ENCODE measurements at places on chromosomes 6 and 20.

- no peak for DNase-seq
Observed at GRCh38 chr20:40168981-40169620, 519.9 kb downstream of the MAFB start.

DNA sequence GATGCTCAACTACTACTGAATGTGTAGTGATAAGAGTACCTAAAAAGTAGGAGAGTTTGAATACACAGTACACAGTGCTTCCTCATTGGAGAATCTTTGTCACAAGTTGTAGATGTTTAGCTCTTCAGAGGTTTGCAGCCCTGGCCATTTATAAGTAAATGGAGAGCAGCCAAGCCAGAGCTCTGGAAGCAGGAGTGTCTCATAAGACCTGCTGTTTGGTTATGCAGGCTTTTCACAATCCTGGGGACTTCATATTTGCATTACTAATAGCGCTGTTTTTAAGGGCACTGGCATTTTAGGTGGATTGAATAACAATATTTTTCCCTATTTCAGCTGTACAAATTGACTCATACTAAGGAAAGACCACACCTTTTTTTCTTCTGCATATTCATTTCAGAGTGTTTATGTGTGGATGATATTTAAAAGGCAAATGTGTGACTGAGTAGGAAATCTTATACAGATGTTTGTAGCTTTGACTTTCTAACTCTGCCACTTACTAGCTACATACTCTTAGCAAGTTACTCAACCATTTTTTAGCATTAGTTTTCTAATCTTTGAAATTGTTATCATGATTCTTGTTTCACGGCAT lies 730.5 kb upstream of the MAP3K7 start:
- DNase-seq = no peak

DNA sequence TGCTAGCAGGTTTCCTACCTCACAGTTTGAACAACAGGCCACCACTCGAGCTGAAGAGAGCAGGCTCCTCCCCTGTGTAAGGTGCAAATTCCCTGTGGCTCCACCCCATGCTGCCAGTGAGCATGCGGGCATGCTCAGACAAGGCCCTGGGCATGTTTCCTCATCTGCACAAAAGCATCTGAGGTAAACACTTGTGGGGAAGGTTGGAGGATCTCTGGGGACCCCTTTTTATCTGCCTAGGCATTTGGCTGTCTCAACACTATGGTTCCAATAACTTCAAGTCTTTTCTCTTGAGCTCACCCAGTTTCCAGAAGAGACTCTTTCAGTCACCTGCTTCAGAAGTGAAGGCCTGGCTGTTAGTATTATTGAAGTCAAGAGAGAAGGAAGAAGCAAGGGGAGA lies 9.4 kb downstream of the C6orf58 start:
- DNase-seq = no peak

GRCh38 chr6:107536180-107536961 lies 46.5 kb downstream of the SOBP start:
- no peak for DNase-seq

GRCh38 chr6:83258517-83258916 lies 65.4 kb downstream of the RWDD2A start:
- no peak for DNase-seq

GRCh38 chr6:167475947-167476346 lies 151.1 kb downstream of the TTLL2 start:
- no peak for DNase-seq

DNA sequence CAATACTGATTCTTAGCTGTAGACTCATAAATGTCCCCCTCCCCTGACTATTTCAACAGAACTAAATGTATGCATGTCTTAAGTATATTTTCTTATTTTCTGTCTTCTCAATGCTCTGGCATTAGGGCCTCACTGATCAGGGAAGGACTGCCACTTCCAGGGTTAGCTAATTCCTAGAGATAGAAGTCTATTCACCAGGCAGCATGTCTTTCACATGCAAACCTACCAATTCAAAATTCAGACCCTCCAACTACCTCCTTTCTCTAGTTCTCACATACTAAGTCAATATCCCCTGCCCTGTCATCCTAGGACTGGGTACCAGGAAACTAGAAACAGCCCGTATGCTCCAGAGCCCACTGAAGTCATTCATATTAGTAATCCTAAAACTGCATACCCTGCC lies 132.3 kb downstream of the RALGAPA2 start:
- no peak for DNase-seq

GRCh38 chr6:27518881-27519795 lies 46.2 kb upstream of the ZNF184 start:
- DNase-seq = peak; percentile 96

GRCh38 chr6:148616841-148617240 lies 130.0 kb upstream of the UST start:
- DNase-seq = no peak

DNA sequence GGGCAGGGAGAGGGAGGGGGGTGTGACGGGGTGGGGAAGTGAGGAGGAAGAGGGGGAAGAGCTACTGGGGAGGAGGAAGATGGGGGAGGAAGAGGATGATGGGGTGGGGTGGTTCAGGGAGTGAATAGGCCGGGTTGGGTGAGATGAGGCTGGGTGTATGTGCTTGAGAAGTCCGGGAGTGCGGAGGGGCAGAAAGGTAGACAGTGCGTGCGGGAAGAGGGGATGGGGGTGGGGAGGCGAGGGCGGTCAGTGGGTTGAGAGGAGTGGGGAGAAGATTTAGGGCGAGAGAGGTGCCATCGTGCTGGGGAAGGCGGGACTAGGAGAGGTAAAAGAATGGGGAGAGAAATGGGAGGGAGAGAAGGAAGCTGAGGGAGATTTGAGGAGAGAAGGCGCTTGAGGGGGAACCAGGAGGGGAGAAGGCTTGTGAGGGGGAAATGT lies 30.9 kb upstream of the NOTCH4 start:
- DNase-seq = no peak

- DNase-seq = no peak
Observed at GRCh38 chr6:109411034-109411433, 28.8 kb upstream of the CD164 start.

DNA sequence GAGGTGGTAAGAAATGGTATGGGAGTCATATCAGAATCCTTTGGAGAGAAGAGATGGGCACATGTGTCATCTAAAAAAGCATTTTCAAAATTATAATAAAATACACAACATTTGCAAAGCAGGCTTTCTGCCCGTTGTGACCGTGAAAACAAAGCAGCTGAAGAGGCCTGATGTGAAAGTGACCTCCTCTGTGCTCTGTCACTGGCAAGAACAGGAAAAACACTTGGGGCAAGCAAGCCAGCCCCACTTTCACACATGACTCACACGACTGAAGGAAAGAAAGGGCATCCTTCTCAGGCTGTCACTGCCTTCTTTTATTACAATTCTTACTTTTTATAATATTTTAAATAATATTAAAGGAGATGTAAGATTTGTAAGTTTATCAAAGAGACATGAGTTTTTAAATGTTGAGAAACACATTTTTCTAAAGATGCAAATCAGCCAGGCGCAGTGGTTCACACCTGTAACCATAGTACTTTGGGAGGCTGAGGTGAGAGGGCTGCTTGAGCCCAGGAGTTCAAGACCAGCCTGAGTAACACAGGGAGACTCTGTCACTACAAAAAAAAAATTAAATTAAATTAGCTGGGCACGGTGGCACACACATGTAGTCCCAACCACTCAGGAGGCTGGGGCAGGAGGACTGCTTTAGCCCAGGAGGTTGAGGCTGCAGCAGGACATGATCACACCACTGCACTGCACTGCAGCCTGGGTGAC lies 143.7 kb downstream of the BTBD9 start:
- DNase-seq = no peak

GRCh38 chr6:144559865-144560593 lies 274.9 kb downstream of the UTRN start:
- no peak for DNase-seq

GRCh38 chr6:170091639-170092579 lies 199.0 kb downstream of the DLL1 start:
- DNase-seq = no peak

DNA sequence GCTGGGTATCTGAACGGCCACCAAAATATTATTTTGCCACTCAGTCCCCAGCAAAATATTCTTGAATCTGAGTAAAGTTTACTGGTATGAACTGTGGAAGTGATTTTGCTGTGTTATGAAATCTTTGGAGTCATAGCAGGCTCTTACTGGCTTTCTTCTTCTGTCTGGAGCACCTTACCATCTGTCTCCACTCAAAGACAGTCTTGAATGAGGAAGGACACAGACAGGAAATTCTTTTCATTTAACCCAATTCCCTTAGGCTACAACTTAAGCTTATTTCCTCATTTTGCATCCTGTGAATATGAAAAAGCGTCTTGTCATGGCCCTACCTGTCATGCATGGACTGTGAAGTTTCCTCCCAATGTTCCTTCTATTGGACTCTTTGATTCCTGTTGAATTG lies 24.7 kb downstream of the FNDC1 start:
- no peak for DNase-seq

- no peak for DNase-seq
Observed at GRCh38 chr20:17992847-17993513, 24.2 kb downstream of the MGME1 start.

GRCh38 chr6:149094156-149094555 lies 223.4 kb upstream of the TAB2 start:
- DNase-seq = peak; percentile 20

GRCh38 chr20:17822039-17822438 lies 122.3 kb downstream of the BANF2 start:
- DNase-seq = no peak

DNA sequence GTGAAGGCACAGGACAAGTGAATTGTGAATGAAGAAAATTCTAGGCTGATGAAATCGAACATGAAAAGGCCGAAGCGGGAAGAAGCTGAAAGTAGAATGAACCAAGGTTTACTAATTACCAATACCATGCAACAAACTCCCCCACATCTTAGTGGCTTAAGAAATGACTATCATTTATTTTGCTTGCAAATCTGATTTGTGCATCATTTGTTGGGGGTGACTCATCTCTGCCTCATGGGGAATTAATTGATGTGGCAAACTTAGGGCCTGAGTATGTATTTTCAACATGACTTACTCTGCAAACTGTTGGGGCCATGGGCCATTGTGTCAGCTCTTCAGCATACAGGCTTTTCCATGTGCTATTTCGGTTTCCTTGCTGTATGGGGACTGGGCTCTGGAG lies 26.8 kb downstream of the PPP1R14C start:
- DNase-seq = peak; percentile 60

DNA sequence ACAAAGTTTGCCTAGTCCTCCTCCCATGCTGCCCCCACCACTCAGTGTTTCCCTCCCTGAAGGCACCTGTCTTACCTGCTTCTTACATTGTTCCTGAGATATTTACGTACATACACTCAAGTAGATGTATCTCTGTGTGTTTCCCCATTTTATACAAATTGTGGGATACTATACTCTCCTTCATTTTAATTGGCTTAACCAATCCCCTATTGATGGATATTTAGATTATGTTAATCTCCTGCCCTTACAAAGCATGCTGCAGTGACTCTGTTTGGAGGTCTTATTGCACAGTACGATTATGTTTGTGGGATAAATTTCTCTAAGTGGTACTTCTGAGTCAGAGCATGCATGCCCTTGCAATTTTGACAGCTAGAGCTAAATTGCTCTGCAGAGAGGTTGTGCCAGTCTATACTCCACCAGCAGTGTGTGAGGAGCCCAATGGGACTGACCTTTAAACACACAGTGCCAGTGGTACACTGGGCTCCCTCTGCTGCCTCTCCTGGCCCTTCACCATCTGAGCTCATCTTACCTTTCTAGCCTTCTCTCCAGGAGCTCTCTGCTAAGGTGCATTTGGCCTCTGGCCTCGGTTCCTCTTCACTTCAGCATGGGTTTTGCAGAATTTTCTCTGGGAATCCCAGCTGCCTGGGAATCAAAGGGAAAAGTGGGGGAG lies 57.4 kb downstream of the LYRM2 start:
- no peak for DNase-seq

GRCh38 chr20:50193836-50194421 lies 3.3 kb downstream of the CEBPB start:
- no peak for DNase-seq

GRCh38 chr6:32689531-32690501 lies 23.4 kb upstream of the HLA-DQB1 start:
- DNase-seq = peak; percentile 41

DNA sequence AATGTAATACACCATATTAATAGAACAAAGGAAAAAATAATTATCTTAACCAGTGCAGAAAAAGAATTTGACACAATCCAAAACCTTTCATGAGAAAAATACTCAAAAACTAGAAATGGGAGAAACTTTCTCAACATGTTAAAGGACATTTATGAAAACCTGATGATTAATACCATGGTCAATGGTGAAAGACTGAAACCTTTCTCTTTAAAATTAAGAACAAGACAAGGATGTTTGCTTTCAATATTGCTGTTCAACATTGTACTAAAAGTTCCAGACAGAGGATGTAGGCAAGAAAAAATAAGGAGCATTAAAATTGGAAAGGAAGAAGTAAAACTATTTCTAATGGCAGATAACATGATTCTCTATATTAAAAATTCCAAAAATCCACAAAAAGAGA lies 981.3 kb upstream of the FLRT3 start:
- peak; percentile 4 for DNase-seq

DNA sequence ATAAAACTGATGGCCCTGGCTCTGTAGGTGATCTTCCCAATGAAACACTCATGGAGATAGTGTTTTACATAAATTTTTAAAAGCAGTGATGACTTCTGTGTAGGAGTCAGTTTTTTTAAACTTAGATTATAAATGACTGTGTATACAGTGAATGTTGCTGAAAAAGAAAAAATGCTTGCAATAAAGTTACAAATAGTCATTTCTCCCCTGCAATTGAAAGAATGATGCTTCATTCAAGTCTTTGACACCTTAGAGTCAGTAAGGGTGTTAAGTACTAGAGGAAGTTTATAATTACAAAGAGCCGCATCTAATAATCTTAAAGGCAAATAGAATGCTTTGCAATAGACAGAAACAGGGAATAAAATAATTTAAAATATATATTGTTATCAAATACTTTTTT lies 27.6 kb downstream of the ZNF292 start:
- no peak for DNase-seq

- no peak for DNase-seq
Observed at GRCh38 chr6:88785478-88785877, 177.9 kb downstream of the RNGTT start.

GRCh38 chr6:93721386-93722048 lies 302.2 kb upstream of the EPHA7 start:
- DNase-seq = no peak

Data from inflammatory macrophage treated with lipopolysaccharide for 1 hour (primary cell).